ENCODE measurements at places on chromosomes 1 and 21.

- no peak for DNase-seq
These were observed 14.7 kb downstream of the ADCY10 start for GRCh38 chr1:167899253-167899681.

DNA sequence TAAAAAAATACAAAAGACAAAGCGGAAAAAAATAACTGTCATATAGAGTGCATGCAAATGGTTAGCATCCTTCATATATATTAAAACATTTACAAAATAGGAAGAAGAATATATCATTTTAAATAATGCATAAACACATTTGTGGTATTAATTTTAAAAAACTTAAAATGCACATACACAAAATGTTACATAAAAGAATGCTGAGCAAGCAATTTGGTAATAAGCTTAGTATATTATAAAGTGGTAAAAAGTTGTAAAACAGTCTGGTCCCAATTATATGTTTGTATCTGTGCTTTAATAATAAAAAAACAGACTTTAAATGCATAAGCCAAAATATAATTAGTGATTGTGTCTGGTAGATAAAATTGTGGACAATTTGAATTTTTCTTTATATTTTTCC lies 394.6 kb downstream of the USH2A start:
- no peak for DNase-seq

GRCh38 chr1:200079232-200079940 lies 51.9 kb downstream of the NR5A2 start:
- DNase-seq = no peak

- DNase-seq = no peak
These were observed 213.2 kb downstream of the USH2A start for GRCh38 chr1:216210081-216210480.

DNA sequence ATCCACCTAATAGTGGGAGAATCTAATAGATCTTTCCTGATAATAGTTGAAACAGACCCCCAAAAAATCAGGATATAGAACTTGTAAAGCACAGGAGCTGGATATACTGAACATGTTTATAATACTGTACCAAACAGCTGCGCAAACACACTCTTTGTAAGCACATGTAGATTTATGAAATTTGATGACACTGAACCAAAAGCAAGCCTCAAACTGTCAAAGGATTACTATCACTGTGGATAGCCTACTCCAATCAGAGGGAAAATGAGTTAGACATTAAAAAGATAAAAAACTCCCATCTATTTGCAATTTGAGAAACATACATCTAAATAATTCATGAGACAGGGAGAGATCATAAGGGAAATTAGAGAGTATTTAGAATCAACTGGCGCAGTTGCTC lies 26.1 kb downstream of the RCAN3 start:
- DNase-seq = no peak

- DNase-seq = no peak
These were observed 9.4 kb upstream of the TARBP1 start for GRCh38 chr1:234488054-234489006.

DNA sequence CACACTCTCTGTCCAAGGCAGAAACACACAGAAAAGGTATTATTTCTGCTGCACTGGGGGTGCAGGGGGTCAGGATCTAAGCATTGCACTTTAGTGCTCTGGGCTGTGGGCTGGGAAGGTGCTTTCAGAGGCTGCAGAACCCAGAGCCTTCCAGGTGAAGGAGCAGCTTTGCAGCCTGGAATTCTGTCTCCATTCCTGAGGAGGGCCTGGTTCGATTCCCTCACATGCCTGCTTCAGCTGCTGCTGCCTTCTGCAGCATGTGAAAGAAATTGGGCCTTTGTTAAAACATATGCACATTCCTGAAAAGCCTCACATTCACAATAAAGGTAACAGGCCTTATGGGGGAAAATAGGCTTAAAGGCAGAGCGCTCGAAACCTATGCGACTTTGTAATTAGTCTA lies 35.9 kb downstream of the VTCN1 start:
- DNase-seq = no peak

DNA sequence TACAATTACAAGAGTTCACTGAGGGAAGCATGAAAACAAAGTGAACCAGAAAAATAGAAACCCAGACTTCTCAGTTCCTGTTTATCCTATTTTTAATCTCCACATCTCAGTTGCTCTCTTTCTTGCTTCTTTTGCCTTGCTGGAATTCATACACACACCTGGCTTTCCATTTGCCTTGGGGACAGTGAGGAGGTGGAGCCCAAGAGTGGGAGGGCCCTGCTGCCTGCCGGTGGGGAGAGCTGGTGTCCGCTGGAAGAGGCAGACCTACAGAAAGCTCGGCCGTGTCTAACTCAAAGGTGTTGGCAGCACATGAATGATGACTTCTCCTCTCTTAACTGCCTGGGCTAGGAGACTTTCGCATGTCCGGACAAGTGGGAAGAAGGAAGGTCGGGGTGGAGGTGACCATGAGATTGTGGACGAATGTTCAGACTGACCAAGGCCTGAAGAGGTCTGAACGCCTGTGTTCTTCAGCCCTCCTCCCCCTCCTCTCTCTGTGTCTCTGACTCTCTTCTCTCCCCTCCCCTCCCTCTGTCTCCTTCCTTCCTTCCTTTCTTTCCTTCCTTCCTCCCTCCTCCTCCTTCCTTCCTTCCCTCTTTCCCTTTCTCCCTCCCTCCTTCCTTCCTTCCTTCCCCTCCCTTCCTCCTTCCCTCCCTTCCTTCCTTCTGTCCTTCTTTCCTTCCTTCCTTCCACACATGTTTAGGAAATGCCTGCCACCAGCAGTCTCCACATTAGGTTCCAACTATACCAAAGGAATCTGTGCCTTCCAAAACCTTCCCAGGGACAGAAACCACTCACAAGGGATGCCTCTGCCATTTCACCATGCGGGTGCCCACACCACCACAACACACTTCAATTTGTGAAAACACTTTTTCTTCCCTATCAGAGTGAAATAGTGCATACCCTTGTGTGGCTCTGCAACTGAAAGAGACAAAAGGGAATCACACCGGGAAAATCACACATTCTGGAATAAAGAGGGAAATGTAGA lies 157.3 kb upstream of the RUNX1 start:
- no peak for DNase-seq

GRCh38 chr1:200959411-200959921 lies 64.0 kb downstream of the KIF21B start:
- no peak for DNase-seq

DNA sequence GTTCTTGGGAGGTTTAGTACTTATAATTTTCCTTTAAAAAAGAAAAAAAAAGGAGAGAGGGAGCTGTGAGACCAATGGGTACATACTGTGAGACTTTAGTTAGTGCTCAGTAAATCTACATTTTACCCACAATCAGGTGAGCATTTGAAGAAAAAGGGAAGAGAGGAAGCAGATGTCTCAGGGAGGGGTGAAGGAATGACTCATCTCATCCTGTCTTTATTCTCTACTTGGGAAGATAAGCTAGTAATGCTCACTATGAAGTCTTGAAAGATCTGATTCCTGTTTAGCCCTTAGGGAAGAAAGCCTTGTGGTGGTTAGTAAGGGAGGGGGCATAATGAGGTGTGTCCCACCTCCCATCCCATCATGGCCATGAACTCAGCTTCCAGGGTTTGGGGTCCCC lies 112.6 kb downstream of the PLD5 start:
- DNase-seq = no peak

- no peak for DNase-seq
These were observed 336.3 kb upstream of the NCAM2 start for GRCh38 chr21:20661745-20662422.

DNA sequence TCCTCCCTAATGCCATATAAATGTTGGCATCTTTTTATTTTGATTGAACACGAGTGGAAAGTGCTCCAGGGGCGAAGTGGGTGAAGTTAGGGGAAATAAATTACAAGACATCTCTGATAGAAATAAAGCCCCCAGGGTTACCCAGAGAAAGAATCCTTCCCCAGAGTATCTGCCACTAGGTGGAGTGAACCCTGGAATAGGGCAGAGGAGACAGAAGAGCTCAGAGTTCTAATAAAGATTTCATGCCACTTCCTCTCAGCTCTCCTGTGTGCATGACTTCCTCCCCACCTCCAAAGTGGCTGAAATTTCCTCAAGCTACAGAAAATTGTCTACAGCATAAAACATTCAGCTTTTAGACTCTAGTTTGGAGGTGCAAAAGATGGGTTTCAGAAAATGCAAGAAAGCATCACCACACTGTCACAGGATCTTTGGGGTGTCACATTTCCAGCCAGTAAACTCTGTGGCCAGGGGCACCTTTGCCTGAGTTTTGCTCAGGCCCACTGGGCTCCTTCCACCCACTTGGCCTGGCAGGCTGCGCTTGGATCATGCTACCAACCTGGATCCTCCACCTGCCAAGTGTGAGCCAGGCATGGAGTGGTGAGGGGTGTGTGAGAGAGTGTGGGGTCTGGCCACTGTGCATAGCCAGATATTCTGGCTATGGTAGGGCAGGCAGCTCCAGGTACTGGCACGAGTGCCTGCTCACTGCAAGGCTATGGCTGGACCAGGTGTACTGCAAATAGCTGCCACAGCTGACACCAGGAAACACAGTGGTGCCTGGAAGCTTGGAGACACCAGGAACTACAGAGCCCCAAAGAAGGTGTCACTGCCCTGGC lies 208.8 kb upstream of the USP25 start:
- no peak for DNase-seq

All from C1 segment of cervical spinal cord (tissue), 14 donors.